Right ventricle myocardium superior (tissue), 1 donor: ENCODE measurements at places on chromosomes 2 and 18.

- peak; percentile 55 for DNase-seq
These were observed 68.4 kb upstream of the CTDP1 start for GRCh38 chr18:79611040-79611681.

DNA sequence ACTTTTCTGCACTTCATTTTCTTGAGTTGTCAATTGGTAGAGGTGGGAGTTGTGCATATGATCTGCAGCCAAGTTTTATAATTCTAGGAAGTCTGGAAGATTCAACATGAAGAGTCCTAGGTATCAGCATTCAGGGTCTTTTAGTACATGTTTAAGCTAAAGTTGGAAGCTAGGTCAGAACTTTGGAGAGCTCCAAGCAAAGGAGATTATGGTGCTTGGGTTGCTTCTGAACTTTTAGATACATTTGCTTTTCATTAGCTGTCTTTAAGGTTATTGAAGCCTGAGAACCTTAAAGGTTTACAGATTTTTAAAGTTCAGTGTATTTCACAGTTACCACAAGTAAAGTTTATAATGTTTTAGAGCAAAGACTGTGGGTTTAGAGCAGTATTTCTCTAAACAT, 85.5 kb downstream of the EPC2 start:
- no peak for DNase-seq

GRCh38 chr2:85019121-85019520, 48.2 kb downstream of the KCMF1 start:
- DNase-seq = no peak

DNA sequence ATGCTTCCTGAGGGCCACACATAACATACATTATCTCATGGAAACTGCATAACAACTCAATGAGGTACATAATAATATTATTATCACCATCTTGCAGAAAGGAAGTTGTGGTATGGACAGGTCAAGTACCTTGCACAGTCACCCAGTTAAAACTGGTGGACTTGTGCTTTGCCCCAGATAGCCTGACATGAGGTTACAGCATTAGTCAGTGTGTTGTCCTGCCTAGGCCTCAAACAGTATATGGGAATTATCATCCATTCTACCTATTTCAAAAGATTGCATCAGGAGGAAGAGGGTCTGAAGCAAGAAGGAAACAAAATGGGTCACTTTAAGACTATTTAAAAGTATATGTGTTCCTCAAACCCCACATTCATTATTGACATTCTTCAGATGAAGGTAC, 5.4 kb upstream of the ANTXR1 start:
- DNase-seq = no peak

- DNase-seq = no peak
These were observed 149.4 kb upstream of the PTPRM start for GRCh38 chr18:7417727-7418126.
